ENCODE measurements at places on chromosomes 2 and 18. TPM values are rescaled to one million over a fixed set of nuclear protein-coding genes. Genes with fewer than 3 reads are reported as not detected.
A peak's percentile ranks its signal among the peaks of the same experiment; 100 is the strongest.

- no peak overlapping the region for H3K27ac ChIP-seq
- H3K36me3 ChIP-seq = no peaks in the 10 kb centered on the region
- H3K27me3 ChIP-seq = no peaks in the 10 kb centered on the region
- H3K4me1 ChIP-seq = peaks cover 2% of the 10 kb centered on the region
- DNase-seq = no peak
- no peak overlapping the region for H3K4me3 ChIP-seq
These were observed 72.3 kb downstream of the R3HDM1 start for GRCh38 chr2:135603543-135603942.

DNA sequence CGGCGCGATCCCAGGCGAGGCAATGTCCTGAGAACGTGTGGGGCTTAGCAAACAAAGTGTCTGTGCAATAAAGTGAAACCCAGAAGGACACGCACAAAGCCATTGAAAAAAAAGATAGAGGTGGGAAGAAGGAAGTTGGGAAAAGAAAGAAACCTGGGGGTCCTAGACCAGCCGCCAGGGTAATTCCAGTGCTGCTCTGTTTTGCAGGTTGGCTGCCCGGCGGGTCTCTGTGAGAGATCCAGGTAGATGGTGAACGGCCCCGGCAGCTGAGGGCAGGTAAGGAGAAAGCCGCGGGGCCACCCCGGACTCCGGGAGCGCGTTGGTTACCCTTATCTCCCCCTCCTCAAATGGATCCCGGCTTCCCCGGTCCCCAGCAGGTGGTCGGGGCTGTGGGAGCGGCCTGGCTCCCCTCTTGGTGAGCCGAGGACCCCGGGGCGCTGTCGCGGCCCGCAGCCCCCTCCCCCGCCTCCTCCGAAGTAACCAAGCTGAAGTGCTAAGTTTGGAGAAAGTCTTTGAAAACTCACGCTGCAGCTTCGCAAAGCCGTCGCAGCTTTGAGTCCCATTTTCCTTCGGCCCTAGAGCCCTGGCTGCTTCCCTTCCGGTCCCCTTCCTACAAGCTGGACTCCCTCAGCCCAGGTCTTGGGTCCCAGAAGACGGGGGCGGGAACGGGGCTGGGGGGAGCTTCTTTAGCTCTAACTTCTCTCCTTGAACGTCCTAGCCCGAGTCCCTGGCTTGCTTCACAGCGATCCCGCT lies 588 bp downstream of the OTX1 start:
- H3K27me3 ChIP-seq = no peaks in the 10 kb centered on the region
- peak; percentile 37 for DNase-seq
- no peak overlapping the region for H3K27ac ChIP-seq
- peak overlapping the region; percentile 39 for H3K4me3 ChIP-seq
- peaks cover 12% of the 10 kb centered on the region for H3K4me1 ChIP-seq

GRCh38 chr2:164609790-164610189 lies 11.5 kb downstream of the GRB14 start:
- H3K27me3 ChIP-seq = no peaks in the 10 kb centered on the region
- no peak overlapping the region for H3K27ac ChIP-seq
- no peak overlapping the region for H3K4me3 ChIP-seq
- H3K4me1 ChIP-seq = no peaks in the 10 kb centered on the region
- no peaks in the 10 kb centered on the region for H3K36me3 ChIP-seq
- DNase-seq = no peak

DNA sequence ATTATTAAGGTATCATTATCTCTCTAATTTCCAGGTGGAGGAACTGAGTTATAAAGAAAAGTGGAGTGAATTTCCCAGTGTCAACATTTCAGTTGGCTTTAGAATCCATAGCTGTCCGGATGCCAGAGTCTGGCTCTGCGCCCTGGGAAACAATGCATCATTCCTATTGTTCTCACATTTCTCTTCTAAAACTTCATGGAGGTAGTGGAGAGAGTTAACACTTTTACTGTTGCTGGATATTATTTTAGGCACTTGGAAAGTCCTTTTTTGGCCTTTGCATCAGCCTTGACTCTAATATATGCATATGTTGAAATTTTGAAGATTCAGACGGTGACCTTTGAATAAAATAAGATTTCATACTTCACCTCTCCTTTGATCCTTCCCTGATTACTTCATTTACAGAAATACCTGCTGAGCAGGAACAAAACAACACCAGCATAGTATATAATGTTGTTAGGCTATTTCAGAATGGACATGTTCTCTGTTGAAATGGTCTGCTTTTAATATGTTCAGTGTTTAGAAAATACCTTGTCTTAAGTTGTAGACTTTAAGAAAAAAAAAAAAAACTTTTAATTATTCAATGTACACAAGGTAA lies 148.8 kb downstream of the EPHA4 start:
- no peak for DNase-seq
- no peak overlapping the region for H3K4me3 ChIP-seq
- no peak overlapping the region for H3K27ac ChIP-seq
- no peaks in the 10 kb centered on the region for H3K36me3 ChIP-seq
- no peaks in the 10 kb centered on the region for H3K27me3 ChIP-seq

GRCh38 chr2:56693501-56693900 lies 509.7 kb downstream of the CCDC85A start:
- DNase-seq = no peak
- H3K4me3 ChIP-seq = no peak overlapping the region
- H3K27me3 ChIP-seq = no peaks in the 10 kb centered on the region
- no peaks in the 10 kb centered on the region for H3K36me3 ChIP-seq

GRCh38 chr2:39631718-39632117 lies 34.0 kb upstream of the TMEM178A start:
- H3K4me1 ChIP-seq = no peaks in the 10 kb centered on the region
- no peaks in the 10 kb centered on the region for H3K27me3 ChIP-seq
- H3K4me3 ChIP-seq = no peak overlapping the region
- DNase-seq = no peak
- no peaks in the 10 kb centered on the region for H3K36me3 ChIP-seq

GRCh38 chr2:99651930-99652670 lies 162.3 kb upstream of the REV1 start:
- H3K36me3 ChIP-seq = no peaks in the 10 kb centered on the region
- no peak overlapping the region for H3K27ac ChIP-seq
- no peak overlapping the region for H3K4me3 ChIP-seq
- H3K27me3 ChIP-seq = no peaks in the 10 kb centered on the region
- no peak for DNase-seq

DNA sequence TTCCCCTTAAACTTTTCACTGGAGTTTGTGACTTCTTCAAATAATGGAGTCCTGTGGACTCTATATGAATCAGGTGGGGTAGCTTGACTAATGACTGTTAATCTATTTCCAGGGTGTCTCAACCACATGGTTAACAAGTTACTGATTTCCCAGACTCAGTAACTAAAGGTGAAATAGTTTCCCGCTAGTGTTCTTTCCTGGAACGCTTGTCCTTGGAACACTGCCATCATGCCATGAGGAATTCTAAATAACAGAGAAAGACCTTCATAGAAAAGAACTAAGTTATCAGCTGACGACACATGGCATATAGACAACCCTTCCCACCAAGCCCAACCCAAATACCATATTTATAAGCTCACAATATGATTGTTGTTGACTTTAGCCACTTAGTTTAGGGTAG lies 1027.9 kb upstream of the FAM98A start:
- H3K4me1 ChIP-seq = no peaks in the 10 kb centered on the region
- H3K4me3 ChIP-seq = no peak overlapping the region
- no peaks in the 10 kb centered on the region for H3K36me3 ChIP-seq
- no peaks in the 10 kb centered on the region for H3K27me3 ChIP-seq
- no peak overlapping the region for H3K27ac ChIP-seq

DNA sequence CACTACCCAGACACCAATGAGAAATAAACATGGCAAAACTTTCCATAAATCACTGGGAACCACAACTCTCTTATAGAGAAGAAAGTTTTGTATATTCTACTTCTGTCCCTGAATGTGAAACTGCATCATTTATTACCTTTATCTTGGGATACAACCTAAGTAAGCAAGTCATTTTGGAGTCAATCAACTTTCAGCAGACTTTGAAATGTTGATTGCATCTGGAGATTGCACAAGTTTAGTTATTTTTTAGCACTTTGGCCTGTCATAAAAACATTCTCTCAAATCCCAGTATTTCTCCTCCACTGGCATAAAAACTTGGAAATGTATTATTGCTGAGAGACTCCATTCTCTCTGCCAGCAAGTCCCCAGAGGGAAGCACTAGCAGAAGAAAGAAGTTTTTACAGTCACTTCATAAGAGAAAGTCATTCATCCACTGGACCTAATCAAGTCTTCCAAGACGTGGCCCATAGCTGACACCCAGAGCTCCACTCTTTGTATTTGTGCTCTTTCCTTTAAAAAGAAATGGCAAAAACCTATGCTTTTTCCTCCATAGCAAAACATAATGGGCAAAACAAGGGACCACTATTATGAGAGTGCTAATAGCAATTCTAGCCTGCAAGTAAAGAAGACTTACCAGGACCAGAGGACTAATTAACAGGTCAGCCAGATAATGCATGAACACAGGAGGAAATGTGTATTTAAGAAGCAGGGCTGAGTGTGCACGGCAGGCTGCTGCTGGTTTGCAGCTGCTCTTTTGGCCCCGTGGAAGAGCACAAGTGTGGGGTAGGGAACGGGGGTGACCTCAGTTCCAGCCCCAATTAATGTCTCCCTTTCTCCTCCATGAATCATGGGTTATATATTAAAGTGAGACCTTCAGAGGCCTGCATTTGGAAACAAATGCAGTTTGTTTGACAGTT lies 171.5 kb downstream of the INO80D start:
- H3K4me3 ChIP-seq = no peak overlapping the region
- no peak overlapping the region for H3K27ac ChIP-seq
- DNase-seq = no peak

DNA sequence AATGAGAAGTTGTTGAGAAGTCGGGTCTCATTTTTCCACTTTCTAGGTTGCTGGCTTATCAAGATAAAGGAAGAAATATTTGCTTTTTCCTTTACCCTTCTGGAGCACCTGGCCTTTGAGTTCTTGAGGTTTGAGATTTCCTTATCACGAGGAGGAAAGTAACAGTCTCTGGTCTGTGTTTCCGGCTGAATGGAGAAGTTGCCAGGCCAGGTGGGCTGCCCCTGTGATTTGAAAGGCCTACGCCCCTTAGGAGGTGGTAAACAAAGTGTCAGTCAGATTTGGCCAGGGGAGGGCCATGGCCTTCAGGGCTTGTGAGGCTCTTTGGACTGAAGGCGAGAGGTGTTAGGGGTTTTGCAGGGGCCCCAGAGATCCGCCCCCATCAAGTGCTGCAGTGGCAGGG lies 156.7 kb upstream of the HAAO start:
- H3K27ac ChIP-seq = no peak overlapping the region
- H3K4me3 ChIP-seq = no peak overlapping the region
- peaks cover 8% of the 10 kb centered on the region for H3K4me1 ChIP-seq
- H3K36me3 ChIP-seq = no peaks in the 10 kb centered on the region
- no peak for DNase-seq

DNA sequence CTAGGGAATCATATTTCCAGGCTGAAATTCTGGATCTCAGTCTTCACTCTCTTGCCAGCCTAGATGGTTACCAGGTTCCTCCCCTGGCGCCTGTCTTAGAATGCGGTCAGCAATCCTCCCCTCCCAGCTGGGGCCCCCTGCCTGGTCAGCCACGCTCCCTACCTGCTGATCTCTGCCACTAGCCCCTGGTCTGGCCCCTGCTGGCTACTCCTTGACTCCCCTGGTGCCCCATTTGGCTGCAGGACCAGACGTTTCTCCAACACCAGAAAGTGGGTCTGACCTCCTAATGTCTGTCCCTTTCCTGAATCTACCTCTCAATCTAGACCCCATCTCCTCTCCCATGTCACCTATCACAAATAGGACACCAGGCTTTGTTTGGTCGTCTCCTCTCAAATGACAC lies 432.0 kb upstream of the SMIM21 start:
- H3K27me3 ChIP-seq = no peaks in the 10 kb centered on the region
- no peak overlapping the region for H3K27ac ChIP-seq
- DNase-seq = no peak
- no peaks in the 10 kb centered on the region for H3K4me1 ChIP-seq

DNA sequence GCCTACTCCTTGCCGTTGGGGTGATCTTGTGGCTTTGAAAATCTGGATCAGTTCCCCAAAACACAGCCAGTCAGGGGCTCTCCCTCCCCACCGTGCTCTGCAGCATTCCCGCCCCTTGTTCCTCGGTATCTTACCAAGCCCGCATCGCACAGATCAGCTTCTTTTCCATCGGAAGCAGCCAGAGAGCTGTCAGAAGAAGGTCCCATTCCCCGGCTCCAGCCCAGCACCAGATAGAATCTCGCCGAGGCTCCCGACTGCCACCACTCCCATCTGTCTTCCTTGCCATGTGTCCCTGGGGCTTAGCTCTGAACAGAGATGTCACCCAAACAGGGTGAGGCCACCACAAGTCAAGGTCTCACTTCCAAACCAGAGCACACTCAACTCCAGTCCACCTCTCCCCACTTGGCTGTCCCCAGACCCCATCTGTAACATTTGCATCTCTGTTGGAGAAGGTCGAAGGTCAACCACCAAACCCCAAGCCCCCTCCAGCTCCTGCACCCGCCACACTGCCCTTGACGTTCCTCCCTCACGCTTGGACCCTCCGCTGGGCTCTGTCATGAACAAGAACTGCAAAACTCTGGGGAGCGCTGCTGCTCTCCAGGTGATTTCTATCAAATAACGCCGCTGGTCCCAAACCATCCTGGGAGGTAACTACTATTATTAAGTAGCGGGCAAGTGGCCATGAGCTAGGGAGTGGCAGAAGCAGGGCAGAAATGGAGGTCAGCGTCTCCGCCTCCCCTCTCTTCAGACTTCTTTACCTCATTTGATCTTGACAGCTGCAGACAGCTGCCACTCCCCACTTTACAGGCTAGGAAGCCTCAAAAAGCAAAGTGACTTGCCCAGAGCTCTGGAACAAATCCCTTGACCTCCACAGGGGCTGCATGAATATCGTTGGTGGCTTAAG lies 70.0 kb upstream of the TAF1B start:
- peaks cover 5% of the 10 kb centered on the region for H3K4me1 ChIP-seq
- H3K36me3 ChIP-seq = no peaks in the 10 kb centered on the region
- no peak for DNase-seq

DNA sequence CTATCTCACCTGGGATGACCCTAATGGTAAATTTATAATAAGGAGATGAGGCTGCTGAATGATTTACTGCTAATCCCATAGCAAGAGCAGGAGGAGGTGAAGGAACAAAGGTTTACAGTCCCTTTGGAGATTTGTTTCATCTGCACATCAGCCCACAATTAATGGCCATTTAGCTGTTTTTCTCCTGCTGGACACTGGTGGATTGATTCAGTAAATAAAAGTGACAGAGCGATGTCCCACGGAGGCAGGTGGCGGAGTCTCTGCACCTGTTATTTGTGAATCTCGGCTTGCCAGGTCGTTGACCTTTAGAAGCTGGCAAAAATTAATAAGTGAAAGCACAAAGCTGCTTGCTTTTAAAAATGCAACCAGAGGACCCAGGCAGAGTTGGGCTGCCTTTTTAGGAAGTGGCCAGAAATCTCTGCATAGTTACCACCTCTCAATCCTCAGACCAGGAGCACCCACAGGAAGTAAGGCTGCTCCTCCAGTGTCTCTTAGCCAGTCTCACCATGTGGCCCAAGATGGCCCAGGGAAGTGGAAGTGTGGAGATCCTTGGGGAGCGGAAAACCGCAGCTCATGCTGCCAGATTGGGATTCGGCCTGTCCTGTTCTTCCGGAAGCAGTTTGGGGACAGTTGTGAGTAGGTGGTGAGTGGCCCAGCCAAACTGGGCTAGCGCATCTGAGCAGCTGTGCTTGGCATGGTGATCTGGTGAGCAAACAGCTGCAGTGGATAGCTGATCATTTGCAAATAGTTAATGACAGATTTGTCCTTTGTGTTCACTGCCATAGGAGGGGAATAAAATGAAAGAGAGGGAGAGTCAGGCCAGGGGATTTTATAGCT lies 1005.7 kb upstream of the PIK3C3 start:
- no peak for DNase-seq
- no peaks in the 10 kb centered on the region for H3K4me1 ChIP-seq
- no peak overlapping the region for H3K27ac ChIP-seq

The RRM2 gene
- 4.6 TPM for total RNA-seq

The EFEMP1 gene
- 282 TPM for total RNA-seq

The TRAF3IP1 gene
- 29.2 TPM for total RNA-seq

The HOXD8 gene
- total RNA-seq = 38.0 TPM
